ENCODE measurements at places on chromosomes 4 and X.

DNA sequence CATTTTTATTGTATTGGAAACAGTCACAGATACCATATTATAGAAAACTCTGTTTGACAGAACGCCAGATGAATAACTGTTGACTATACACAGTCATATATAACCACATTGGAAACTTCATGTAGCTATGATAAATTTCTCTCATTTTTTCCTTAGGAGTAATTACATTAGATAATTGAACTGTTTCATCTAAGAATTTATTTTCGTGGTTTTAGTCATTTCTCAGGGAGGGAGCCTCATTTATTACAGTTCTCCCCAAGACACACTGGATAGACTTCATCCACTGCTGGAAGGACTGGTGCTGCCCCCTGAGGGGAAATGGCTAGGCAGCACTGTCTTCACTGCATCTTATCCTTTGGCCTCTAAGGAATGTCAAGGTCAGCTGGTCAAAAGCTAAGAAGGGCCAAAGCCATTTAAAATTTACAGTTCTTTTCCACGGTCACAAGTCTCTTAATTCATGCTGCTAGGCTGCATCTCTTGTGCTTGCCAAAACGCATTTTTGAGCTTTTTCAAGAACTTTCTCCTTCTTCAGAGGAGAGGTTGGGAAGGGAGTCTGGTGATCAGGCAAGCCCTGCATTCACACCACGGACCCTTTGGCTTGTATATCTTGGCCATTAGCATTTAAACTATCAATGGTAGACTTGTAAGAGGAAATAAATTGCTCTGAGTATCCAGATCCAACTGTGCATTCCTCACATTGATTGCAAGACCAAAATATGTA lies 145.1 kb downstream of the CBR4 start:
- no peak for DNase-seq

- DNase-seq, result no peak
Observed at GRCh38 chrX:25241461-25241860, 225.7 kb upstream of the ARX start.

- no peak for DNase-seq
Observed at GRCh38 chrX:71935476-71935875, 24.8 kb downstream of the NHSL2 start.

GRCh38 chr4:96073461-96073860 lies 233.6 kb downstream of the PDHA2 start:
- DNase-seq, result no peak

DNA sequence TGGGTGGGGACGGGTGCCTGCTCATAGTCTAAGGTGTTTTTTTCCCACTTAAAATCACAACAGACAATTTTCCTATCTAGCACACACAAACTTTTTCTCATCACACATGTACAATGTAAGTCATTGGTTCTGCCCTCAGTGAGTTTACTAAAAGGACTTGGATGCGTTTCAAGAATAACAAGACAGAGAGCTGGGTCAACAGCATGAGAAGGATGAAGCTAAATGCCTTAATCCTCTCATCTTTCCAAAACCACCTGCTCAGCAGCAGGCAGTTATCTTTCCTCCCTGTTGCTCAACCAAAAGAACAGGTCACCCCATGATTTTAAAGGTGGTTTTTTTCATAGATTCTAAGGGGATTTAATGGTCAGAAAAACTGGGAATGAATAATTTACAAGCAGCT lies 40.1 kb downstream of the OFD1 start:
- no peak for DNase-seq

GRCh38 chrX:39063037-39063436 lies 261.8 kb downstream of the MID1IP1 start:
- no peak for DNase-seq

DNA sequence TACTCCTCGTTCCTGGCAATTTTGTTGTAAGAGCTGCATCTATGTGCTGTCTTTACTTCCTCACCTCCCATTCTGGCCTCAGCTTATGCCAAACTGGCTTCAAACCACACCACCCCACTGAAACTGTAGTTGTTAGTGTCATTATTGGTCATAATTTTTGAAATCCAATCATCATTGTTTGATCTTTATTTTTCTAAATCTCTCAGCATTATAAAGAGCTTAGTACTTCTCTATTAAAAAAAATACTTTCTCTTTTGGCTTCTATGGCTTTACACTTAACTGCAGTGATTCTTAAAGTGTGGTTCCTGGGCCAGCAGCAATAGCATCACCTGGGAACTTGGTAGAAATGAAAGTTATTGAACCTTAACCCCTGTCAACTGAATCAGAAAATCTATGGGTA lies 83.5 kb upstream of the GRPR start:
- no peak for DNase-seq

- DNase-seq, result no peak
Observed at GRCh38 chr4:168933423-168933822, 76.6 kb downstream of the CBR4 start.

GRCh38 chrX:105869701-105870100 lies 47.4 kb downstream of the NRK start:
- DNase-seq, result no peak

DNA sequence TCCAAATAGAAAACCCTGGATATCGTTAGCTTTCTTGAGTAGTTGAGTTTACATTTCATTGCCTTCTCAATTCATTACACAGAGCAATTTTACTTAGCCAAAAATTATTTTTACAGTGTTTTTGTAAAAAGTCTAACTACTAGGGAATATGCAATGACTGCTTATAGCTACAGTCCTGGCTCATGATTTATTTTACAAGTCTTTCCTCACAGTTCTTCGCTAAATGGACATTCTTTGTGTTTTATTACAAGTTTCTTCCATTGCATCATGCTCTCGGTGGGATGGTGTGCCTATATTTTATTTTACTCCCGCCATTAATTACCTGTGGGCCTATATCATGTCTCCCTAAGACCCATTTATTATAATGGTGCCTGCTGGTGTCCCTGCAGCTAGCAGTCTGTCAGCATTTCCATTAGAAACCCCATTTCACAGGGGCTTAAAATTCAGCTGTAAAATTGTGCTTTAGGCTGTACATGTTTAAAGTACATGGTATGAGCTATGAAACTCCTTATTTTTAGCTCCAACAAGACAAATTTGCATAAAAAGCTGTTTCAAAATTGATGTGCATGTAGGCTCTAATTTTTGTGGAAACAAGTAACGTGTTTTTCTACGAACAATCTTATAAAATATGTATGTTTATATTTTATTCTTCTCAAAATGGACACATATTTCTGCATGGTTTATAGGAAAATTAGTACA lies 227.4 kb downstream of the SLC7A11 start:
- no peak for DNase-seq

- DNase-seq, result no peak
Observed at GRCh38 chr4:16513876-16514275, 287.6 kb upstream of the TAPT1 start.

GRCh38 chr4:109816082-109816442 lies 500 bp downstream of the GAR1 start:
- DNase-seq, result peak; percentile 5

- no peak for DNase-seq
Observed at GRCh38 chr4:159097144-159097543, 5.7 kb upstream of the RAPGEF2 start.

DNA sequence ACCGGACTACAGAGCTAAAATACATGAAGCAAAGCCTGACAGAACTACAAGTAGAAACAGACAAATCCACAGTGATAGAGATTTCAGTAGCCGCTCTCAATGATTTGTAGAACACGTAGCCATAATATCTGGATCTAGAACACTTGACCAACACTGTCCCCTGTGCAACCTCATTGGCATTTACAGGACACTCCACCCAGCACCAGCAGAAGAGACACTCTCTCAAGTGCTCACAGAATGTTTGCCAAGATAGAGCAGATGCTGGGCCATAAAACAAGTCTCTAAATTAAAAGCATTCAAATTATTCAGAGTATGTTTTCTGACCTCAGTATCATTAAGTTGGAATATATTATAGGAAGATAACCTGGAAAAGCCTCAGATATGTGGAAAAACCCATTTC lies 21.7 kb downstream of the HTT start:
- no peak for DNase-seq

DNA sequence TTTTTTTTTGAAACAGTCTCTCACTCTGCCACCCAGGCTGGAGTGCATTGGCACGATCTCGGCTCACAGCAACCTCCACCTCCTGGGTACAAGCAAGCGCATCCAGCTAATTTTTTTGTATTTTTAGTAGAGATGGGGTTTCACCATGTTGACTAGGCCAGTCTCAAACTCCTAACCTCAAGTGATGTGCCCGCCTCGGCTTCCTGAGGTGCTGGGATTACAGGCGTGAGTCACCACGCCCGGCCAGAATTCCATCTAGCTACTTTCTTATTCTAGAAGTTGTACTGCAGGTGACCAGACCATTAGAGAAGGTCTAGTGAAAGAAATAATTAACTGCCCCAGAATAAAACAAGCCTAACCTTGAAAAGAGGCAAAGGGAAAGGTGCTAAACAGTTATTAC lies 2.3 kb downstream of the LRBA start:
- no peak for DNase-seq

DNA sequence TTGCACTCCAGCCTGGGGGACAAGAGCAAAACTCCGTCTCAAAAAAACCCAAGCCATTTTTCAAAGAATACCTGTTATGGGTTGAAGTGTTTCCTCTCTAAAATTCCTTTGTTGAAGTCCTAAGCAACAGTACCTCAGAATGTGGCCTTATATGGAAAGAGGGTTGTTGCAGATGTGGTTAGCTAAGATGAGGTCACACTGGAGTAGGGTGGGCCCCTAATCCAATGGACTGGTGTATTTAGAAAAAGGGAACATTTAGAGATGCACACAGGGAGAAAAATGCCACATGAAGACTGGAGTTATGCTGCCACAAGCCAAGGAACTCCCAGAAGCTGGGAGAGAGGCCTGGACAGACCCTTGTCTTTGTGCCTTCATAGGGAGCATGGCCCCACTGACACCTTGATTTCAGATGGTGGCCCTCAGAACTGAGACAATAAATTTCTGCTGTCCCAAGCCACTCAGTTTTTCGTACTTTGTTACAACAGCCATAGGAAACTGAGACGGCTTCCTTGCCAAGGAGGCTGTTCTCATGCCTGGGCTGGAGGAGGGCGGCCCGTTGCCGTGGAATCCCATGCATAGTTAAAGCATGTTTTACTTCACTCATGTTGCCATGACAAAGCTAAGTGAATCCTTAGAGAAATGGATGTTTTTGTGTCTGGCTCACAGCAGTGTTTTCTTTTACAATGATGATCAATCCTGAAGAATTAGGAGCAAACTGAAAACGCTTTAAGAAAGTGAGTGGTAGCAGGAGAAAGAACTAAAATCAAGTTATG lies 16.5 kb downstream of the TRAPPC2 start:
- DNase-seq, result no peak

GRCh38 chr4:126779001-126779400 lies 853.8 kb upstream of the INTU start:
- DNase-seq, result no peak

DNA sequence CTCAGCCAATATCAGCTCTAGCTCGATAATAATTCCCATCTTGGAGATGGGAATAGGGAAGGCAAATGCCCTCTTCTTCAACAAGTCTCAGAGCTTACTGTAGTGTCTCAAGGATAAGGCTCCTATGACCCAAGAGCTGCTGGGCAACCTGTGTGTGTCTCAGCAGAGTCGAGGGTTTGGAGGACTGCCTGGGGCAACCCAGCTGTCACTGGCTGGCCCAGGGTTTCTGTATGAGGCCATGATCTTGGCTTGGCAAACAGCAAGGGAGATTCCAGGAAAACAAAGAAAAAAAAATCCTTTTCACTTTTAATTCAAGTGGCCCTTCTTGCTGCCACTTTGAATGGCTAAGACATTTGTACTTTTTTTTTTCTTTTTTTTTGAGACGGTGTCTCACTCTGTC lies 34.4 kb downstream of the TMSB4X start:
- DNase-seq, result no peak

DNA sequence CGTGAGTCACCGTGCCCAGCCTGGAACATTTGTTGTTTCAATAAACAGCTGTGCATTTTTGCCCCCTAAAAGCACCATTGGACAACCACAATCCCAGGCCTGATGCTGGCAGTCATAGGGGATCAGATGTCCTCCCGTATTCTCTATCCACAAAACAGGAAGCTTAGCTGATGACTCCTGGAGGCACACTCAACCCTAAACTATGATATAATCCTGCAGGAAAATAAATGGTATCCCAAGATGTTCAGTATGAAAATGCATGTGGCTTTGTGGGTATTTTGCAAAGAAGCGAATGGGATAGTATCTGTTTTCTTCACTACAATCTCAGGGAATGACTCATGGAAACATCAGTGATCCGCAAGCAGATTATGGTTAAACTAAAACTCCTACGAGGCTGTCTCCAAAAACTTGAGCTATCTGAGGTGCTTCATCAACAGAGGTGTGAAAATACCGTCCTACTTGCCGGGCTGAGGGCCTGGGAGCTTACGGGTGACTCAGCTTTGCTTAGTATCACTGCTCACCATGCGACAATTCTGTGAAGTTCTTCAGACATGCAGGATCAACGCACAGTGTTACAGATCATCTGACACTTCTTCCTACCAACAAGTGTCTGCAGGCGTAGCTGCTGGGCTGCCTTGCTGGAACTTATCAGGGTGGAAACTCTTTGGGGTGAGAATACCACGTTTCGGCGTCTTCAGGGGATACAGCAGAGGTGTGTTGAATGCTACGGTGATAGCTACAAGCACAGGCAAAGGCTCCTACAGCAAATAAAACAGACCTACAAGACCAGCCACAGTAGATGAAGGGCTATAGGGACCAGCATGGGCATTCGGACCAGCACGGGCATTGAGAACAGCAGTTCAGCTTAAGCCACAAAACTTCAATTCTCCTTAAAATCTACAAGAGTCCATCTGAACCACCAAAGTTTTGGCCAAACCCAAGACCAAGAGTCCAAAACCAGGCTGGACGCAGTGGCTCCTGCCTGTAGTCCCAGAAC lies 148.5 kb downstream of the DHRSX start:
- no peak for DNase-seq

DNA sequence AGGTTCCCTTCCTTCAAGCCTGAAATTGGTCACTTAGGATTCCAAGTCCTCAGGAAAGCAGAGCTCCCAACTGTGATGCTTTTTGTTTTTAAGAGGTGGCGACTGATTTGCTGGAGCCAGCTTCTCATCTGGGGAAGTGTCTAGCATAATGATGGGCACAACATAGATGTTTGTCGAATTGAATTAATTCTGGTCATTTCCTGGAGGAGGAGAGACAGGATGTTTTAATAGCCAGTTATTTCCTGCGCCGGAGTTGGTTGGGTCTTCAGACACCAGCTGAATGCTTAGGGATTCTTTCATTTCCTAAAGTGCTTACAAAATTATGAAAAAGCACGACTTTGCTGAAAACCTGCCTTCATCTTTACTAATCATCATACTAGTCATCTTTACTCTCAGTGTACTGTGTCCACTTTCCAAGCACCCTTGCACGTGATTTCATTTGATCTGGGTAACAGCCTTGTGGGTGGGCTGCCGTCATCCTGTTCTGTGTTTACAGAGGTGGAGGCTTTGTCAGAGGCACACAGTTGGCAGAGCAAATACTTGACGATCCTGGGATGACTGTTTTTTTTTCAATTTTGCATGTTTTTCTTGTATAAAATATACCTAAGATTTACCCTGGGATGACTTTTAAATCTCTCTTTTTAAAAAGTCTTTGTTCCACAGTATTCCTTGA lies 49.5 kb downstream of the RGS12 start:
- no peak for DNase-seq

All from stimulated activated CD8-positive, alpha-beta memory T cell treated with anti-CD3 and anti-CD28 coated beads, Interleukin-4, amount 100 ng/mL, for 1 hour (primary cell).